ENCODE measurements at places on chromosomes 4 and X. TPM values are rescaled to one million over a fixed set of nuclear protein-coding genes. Genes with fewer than 3 reads are reported as not detected.

GRCh38 chr4:8846826-8847225 is 24.8 kb downstream of the HMX1 start:
- DNase-seq: no peak

- no peak for DNase-seq
Observed at GRCh38 chrX:155715141-155715540, 102.4 kb upstream of the TMLHE start.

DNA sequence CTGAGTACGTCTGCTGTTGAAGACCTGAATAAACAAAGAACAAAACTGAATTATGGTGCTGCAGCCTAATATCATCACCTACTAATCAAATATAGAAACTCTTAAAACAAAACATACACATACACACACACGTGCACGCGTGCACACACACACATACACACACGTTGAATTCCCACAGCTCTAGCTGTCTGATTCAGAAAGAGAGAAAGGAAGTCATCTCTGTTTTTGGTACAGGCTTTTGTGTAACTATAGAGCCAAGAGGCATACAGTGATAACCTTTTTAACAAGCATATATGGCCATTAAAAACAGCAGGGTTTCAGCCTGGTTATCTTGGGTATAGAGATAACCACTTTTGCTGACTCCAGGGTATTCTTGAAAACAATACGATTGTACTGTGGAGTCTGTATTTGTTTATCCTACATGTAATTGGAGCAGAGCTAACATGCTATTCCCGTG is 823.2 kb downstream of the CCSER1 start:
- no peak for DNase-seq

GRCh38 chr4:101790521-101791181 is at the start of gene BANK1:
Gene BANK1, plus strand, starts transcription at chr4:101790730. Its CDS starts 151 bp downstream, at chr4:101790881.
- DNase-seq: peak; percentile 51

The MAOA gene
- total RNA-seq: 0.25 TPM

The PLRG1 gene
- total RNA-seq: 76.8 TPM

The SPANXN3 gene
- total RNA-seq: not detected

The RAB9B gene
- total RNA-seq: 0.26 TPM

The UNC5C gene
- total RNA-seq: not detected

The COPS4 gene
- 147 TPM for total RNA-seq
